ENCODE measurements at places on chromosomes 4 and X. TPM values are rescaled to one million over a fixed set of nuclear protein-coding genes. Genes with fewer than 3 reads are reported as not detected.

Gene F8A3
- 8.2 TPM for total RNA-seq

Gene DGKK
- not detected for total RNA-seq

- DNase-seq, result no peak
Observed at GRCh38 chrX:49976682-49977197, 54.3 kb downstream of the CLCN5 start.

- DNase-seq, result no peak
Observed at GRCh38 chr4:7210824-7211223, 18.5 kb downstream of the SORCS2 start.

GRCh38 chrX:10538831-10539230 lies 81.6 kb downstream of the MID1 start:
- no peak for DNase-seq

Gene PDS5A
- 104 TPM for total RNA-seq
